NCI-H226 (cell line): ENCODE measurements at places on chromosomes 11 and 22.

GRCh38 chr11:65130631-65131416, 3.5 kb downstream of the SYVN1 start:
- DNase-seq: no peak

DNA sequence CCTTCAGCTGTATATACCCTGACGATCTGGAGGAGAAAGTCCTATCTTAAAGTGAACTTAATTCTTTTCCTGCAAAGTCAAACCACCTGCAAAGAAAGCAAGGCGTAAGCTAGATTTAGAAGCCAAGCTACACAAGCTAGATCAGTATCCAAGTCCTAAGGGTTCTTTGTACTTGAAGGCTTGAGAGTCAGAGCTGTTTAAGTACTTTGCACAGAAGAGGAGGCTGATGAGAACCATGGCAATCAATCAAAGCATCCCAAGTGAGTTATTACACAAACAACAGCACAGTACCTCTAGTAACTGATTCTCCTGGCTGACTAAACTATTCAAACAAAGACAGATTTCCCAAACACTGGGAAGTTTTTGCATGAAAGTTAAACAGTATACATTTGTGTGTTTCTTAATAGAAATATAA, 1.9 kb downstream of the CDON start:
- no peak for DNase-seq

GRCh38 chr11:125180413-125181305, 16.1 kb downstream of the PKNOX2 start:
- no peak for DNase-seq

DNA sequence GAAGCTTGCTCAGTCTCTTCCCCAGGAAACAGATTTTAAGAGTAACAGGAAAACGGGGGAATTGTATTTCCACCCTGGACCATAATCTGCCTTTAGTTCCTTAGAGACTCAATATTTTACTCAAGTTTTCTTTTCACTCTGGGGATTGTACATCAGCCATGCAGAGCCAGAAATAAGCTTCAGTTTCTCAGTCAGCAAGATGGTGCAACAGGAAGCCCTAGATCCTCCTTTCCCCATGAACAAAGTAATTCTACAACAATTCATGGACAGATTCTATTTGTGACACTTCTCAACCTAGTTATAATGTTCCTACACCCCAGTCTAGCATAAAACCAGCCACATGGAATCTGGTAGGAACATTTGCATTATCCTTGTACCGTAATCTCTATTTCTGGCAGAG, 24.7 kb downstream of the OR8B2 start:
- DNase-seq: no peak

DNA sequence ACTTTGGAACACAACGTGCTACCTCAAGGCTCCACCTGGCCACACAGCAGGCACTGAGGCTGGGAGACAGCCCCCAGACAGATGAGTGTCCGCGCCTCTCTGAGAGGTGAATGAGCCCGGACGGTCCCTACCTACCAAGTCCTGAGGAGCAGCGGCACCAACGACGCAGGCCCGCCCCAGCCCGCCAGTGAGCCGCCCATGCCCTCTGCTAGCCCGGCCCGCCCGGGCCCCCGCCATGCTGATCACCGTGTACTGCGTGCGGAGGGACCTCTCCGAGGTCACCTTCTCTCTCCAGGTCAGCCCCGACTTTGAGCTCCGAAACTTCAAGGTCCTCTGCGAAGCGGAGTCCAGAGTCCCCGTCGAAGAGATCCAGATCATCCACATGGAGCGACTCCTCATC, at the start of gene DDI1:
Gene DDI1 (plus strand): TSS at position 53 of the 400 bp plus-strand sequence. CDS start 183 bp downstream, at position 236.
- DNase-seq: no peak

DNA sequence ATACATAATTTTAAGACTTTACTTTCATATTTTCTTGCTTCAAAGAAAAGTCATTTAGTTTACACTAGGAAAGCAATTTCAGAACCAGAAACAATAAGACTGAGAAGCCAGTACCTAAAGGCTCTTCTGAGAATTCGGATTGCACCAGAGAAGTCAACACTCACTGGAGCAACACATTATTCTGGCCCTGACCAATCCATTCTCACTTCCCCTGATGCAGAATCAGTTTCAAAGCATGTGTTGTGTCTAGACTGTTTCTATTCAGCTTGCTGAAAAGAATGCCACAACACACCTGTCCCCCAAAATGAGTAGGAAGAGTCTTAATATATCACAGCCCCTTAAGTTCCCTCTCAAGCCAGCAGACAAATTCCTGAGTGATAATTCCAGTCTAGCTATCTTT, 1074.3 kb upstream of the TENM4 start:
- no peak for DNase-seq

DNA sequence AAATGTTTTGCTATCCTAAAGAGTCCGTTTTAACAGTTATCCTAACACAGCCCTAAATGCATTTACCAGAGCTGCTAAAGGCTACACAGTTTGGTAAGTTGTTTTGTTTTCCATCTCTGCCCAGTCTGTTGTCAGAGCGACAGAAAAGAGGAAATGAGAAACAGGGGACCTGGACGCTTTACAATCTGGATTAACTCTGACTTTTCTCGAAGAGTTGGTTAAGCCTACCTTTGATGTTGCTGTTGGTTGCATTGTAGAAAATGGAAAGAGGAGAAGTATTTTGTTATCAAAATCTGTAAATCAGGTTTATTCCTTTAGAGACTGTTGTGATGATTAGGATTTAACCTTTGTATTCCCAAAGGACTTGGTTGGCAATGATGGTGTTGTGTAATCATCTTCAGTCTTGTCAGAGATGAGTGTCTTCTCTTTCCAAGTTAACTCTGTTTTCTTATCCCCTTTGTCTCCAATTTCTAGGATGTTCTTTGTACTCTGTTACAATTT, 481 bp downstream of the ANGPTL5 start:
- no peak for DNase-seq

- DNase-seq: no peak
These were observed 5.6 kb downstream of the OVOL1 start for GRCh38 chr11:65792456-65792855.

DNA sequence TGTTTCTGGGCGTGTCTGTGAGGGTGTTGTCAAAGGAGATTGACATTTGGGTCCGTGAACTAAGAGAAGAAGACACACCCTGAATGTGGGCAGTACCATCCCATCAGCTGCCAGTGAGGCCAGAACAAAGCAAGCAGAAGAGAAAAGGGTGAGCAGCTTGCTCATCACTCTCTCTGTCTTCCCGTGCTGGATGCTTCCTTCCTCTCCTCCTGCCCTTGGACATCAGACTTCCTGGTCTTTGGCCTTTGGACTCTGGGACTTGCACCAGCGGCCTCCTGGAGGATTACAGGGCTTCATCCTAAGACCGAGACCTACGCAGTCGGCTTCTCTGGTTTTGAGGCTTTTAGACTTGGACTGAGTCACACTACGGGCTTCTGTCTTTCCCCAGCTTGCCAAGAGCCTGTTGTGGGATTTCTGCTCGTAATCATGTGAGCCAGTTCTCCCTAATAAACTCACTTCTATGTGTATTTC, 18.8 kb downstream of the APOL2 start:
- DNase-seq: no peak

GRCh38 chr11:93537767-93538261, 5.4 kb downstream of the SMCO4 start:
- no peak for DNase-seq

DNA sequence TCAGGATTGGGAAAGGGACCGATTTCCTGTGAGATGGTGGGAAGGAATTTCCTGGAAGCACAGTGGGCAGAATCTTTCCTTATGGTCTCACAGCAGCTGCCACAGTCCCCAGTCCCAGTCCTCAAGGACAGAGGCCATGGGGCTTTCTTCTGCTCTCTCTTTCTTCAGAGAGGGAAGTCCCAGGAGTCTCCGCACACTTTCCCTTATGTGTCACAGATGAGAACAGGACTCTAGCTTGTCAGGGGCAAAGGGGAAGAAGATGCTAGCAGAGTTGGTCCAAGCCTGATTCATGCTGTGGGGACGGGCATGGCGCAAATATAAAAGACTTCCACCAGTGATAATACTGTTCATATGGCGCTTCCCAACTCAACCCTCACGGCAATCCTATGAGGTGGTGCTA, 7.5 kb upstream of the PPFIA1 start:
- DNase-seq: no peak

DNA sequence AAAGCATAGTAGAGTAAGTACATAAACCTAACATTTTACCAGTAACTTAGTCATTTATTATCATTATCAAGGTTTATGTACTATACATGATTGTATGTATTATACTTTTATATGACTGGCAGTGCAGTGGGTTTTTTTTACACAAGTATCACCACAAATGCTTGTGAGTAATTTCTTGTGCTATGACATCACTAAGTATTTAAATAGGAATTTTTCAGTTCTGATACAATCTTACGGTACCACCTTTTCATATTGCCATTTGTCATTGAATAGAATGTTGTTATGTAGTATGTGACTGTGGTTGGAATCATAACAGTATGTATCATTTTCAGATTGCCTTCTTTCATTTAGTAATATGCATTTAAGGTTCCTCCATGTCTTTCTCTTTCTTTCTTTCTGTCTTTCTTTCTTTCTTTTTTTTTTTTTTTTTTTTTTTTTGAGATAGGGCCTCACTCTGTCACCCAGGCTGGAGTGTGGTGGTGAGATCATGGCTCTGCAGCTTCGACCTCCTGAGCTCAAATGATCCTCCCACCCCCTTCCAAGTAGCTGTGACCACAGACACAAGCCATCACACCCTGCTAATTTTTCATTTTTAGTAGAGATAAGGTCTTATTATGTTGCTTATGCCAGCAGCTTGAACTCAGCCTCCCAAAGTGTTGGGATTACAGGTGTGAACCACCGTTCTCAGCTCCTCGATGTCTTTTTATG, 18.6 kb downstream of the ATM start:
- DNase-seq: no peak

GRCh38 chr11:45171550-45171949, 25.1 kb downstream of the PRDM11 start:
- DNase-seq: no peak

- DNase-seq: no peak
These were observed 865 bp upstream of the AMOTL1 start for GRCh38 chr11:94767291-94767690.

- DNase-seq: no peak
These were observed 54.6 kb downstream of the SLC36A4 start for GRCh38 chr11:93143186-93143585.

GRCh38 chr11:109267293-109268095, 154.5 kb upstream of the C11orf87 start:
- DNase-seq: peak; percentile 33

DNA sequence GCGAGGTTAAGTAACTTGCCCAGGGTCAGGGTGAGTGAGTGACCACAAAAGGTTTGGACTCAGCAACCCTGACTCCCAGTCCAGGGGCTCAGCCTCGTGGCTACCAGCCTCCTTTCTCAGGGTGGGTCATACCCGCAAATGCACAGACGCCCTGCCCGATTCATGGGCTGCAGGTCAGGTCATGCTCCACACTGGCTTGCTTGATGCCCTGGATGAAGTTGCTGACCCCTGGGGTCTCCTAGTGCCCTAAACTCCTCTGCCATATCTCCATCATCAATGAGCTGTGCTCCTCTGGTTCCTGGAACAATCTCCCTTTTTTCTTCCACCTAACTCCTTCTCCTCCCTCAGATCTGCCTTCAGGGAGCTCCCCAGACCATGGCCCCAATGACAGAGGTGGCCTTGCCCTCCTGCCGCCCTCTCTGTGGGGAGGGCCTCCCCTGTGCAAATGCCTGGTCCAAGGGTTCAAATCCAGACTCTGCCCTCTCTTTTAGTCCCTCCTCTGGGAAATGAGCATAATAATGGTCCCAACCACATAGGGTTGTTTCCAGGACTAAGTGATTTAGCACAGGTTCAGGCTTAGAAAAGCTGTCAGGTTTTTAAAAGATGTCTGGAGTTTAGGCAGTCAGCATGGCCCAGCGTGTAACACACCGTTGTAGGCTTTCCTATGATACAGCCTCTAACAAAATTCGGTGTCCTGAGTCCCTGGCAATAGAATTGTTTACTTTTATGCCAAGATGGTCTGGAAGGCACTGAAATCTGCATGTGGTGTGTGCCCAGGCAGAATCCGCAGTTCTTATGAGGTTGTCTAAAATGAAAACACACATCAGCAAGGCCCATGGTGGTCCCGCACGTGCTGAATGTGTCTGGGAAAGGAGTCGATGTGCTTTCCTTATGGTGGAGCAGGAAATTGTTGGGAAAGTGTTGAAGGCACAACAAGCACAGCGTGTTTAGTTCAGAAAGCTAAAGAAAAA, 63.6 kb downstream of the CD82 start:
- no peak for DNase-seq

- no peak for DNase-seq
These were observed 34.9 kb downstream of the ST3GAL4 start for GRCh38 chr11:126390272-126390867.

DNA sequence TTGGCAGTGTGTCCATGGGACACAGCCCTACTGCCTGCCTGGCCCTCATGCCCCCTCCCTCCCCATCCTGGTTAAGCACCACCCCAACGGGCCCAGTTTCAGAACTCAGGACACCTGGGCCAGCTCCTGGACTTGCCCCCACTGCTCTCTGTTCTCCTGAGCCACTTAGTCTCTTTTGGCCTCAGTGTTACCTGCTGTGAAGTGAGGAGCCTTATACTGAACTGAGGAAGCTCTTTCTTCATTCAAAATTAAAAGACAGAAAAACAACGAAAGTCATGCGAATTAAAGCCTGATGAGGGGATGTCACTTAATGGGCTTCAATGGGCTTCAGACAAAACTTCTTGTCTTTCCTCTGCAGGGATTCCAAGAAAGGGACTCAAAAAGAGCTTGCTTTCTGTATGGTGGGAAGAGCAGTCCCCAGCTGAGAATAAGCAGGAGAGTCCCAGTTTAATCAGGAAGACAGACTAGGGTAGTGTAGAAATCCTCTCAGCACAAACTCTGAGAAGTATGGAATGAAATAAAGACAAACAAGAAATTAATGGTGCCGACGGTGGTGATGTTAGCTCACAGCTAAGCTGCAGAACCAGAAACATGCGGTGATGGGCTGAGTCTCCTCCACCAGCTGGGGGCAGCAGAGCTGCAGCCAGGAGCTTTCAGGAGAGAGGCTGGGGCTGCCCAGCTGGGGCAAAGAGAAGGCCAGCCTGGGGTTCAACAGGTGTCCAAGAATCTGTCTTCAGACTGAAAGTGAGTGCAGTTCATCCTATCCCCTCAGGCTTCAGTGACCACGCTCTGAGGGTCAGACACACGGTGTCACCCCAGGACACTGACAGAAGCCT, 101.0 kb downstream of the GGTLC2 start:
- no peak for DNase-seq

GRCh38 chr11:479311-479710, 27.7 kb downstream of the RNH1 start:
- DNase-seq: no peak

DNA sequence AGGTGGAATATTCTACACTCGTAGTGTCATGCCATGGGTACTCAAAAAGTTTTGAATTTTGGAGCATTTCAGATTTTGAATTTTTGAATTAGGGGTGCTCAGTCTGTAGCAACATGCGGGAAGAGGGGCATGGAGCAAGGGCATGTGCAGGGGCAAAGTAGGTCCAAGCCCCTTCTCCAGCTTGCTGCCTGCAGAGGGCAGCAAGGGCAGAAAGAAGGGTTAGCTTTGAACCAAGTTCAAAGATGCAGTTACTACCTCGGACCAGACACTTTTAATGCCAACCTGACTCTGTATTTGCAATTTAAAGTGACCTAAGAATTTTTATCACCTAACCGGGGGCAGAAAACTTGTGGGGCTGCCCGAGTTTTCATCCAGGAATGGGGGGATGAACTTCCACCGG, 68.2 kb downstream of the CD82 start:
- DNase-seq: no peak

GRCh38 chr22:44609400-44609988, 92.5 kb upstream of the PRR5 start:
- DNase-seq: no peak
